A549 treated with CpdA at 1 μM for 4 hours (cell line): ENCODE measurements at places on chromosomes 16 and 17. TPM values are rescaled to one million over a fixed set of nuclear protein-coding genes. Genes with fewer than 3 reads are reported as not detected.

HBQ1 gene
- 4.6 to 8.4 TPM (median 7.2 TPM) in 5 replicates for total RNA-seq

SLC6A4 gene
- total RNA-seq, result 0.02 to 0.08 TPM (median 0.04 TPM) in 3 of 5 replicates, not detected in the others

CACNG3 gene
- total RNA-seq, result not detected in 5 replicates

KRTAP1-1 gene
- not detected in 5 replicates for total RNA-seq

SSTR5 gene
- 0.26 to 0.36 TPM (median 0.26 TPM) in 3 of 5 replicates, not detected in the others for total RNA-seq

SPN gene
- total RNA-seq, result 0.01 TPM in 1 of 5 replicates, not detected in the others

NPIPA8 gene
- 0.99 to 1.4 TPM (median 1.2 TPM) in 5 replicates for total RNA-seq

HOXB1 gene
- total RNA-seq, result not detected in 5 replicates

MAP1LC3B gene
- total RNA-seq, result 75.9 to 109 TPM (median 83.1 TPM) in 5 replicates

KRT39 gene
- total RNA-seq, result not detected in 5 replicates

MATCAP1 gene
- 3.6 to 8.0 TPM (median 5.9 TPM) in 5 replicates for total RNA-seq

SYT17 gene
- 9.7 to 13.3 TPM (median 11.9 TPM) in 5 replicates for total RNA-seq

KRT9 gene
- not detected in 5 replicates for total RNA-seq

RRAD gene
- total RNA-seq, result 7.2 to 19.8 TPM (median 11.7 TPM) in 5 replicates

CHD9 gene
- 13.9 to 24.7 TPM (median 19.2 TPM) in 5 replicates for total RNA-seq

ASPA gene
- not detected in 5 replicates for total RNA-seq

MPV17L gene
- total RNA-seq, result 3.0 to 6.4 TPM (median 4.6 TPM) in 5 replicates

SOCS1 gene
- total RNA-seq, result 0.56 to 1.7 TPM (median 1.5 TPM) in 5 replicates

FBXL16 gene
- total RNA-seq, result 1.8 to 3.2 TPM (median 2.6 TPM) in 5 replicates

SCGB1C2 gene
- total RNA-seq, result not detected in 5 replicates

IKZF3 gene
- not detected in 5 replicates for total RNA-seq

ASGR1 gene
- total RNA-seq, result 0.82 to 1.2 TPM (median 1.0 TPM) in 5 replicates

USP6 gene
- 0.01 to 0.05 TPM (median 0.03 TPM) in 4 of 5 replicates, not detected in the other for total RNA-seq

ALDH3A2 gene
- total RNA-seq, result 152 to 175 TPM (median 165 TPM) in 5 replicates

KRT222 gene
- total RNA-seq, result 0.38 to 0.66 TPM (median 0.58 TPM) in 5 replicates

P3H4 gene
- 28.2 to 40.1 TPM (median 37.2 TPM) in 5 replicates for total RNA-seq

TXNDC17 gene
- 401 to 482 TPM (median 422 TPM) in 5 replicates for total RNA-seq

KLHL10 gene
- total RNA-seq, result 0.03 TPM in 1 of 5 replicates, not detected in the others

TMEM98 gene
- 44.0 to 48.8 TPM (median 45.0 TPM) in 5 replicates for total RNA-seq

CCR7 gene
- total RNA-seq, result 0.80 to 1.2 TPM (median 1.1 TPM) in 5 replicates

FOXL1 gene
- 0.50 to 1.1 TPM (median 0.83 TPM) in 5 replicates for total RNA-seq

PROCA1 gene
- 1.0 to 2.2 TPM (median 1.3 TPM) in 5 replicates for total RNA-seq

MAZ gene
- 155 to 199 TPM (median 183 TPM) in 5 replicates for total RNA-seq

CD300C gene
- 0.09 to 0.49 TPM (median 0.27 TPM) in 4 of 5 replicates, not detected in the other for total RNA-seq

CES5A gene
- 0.03 TPM in 1 of 5 replicates, not detected in the others for total RNA-seq

ATP6V0A1 gene
- 38.9 to 52.3 TPM (median 50.4 TPM) in 5 replicates for total RNA-seq

TOM1L1 gene
- 34.2 to 46.0 TPM (median 38.9 TPM) in 5 replicates for total RNA-seq

PNMT gene
- total RNA-seq, result not detected in 5 replicates

LDAF1 gene
- 16.5 to 25.2 TPM (median 18.1 TPM) in 5 replicates for total RNA-seq

CCL3 gene
- total RNA-seq, result not detected in 5 replicates

SEPTIN1 gene
- total RNA-seq, result 1.4 to 2.2 TPM (median 1.8 TPM) in 5 replicates

KRTAP9-2 gene
- not detected in 5 replicates for total RNA-seq
